ENCODE measurements at places on chromosomes 5 and 9. TPM values are rescaled to one million over a fixed set of nuclear protein-coding genes. Genes with fewer than 3 reads are reported as not detected.

DNA sequence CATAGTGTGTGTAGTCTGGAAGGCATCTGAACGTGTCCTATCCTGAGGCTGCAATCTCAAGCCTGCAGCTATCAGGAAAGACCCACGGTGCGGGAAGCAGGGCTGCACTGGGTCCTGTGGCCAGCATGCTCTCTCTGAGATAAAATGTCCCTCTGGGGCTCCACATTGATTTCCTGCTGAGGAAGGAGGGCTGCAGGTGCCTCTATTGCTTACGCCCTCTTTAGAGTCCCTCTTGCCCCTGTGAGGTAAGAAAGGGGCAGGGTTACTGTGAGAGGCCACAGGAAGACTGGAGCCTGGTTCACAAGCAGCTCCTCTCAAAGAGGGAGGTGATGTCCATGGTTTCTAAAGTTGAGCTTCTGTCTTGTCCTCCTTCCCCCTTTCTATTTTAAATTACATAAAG, 299.9 kb upstream of the RFX3 start:
- no peaks in the 10 kb centered on the region for H3K27me3 ChIP-seq
- peaks cover 15% of the 10 kb centered on the region for H3K4me1 ChIP-seq
- H3K27ac ChIP-seq: no peak overlapping the region
- peak; percentile 22 for DNase-seq
- no peak overlapping the region for H3K4me3 ChIP-seq
- no peaks in the 10 kb centered on the region for H3K36me3 ChIP-seq

- H3K27ac ChIP-seq: no peak overlapping the region
- H3K27me3 ChIP-seq: no peaks in the 10 kb centered on the region
- no peaks in the 10 kb centered on the region for H3K4me1 ChIP-seq
- no peak overlapping the region for H3K4me3 ChIP-seq
- no peak for DNase-seq
- H3K36me3 ChIP-seq: no peaks in the 10 kb centered on the region
Measured at GRCh38 chr9:76561900-76562299, 102.9 kb downstream of the GCNT1 start.

DNA sequence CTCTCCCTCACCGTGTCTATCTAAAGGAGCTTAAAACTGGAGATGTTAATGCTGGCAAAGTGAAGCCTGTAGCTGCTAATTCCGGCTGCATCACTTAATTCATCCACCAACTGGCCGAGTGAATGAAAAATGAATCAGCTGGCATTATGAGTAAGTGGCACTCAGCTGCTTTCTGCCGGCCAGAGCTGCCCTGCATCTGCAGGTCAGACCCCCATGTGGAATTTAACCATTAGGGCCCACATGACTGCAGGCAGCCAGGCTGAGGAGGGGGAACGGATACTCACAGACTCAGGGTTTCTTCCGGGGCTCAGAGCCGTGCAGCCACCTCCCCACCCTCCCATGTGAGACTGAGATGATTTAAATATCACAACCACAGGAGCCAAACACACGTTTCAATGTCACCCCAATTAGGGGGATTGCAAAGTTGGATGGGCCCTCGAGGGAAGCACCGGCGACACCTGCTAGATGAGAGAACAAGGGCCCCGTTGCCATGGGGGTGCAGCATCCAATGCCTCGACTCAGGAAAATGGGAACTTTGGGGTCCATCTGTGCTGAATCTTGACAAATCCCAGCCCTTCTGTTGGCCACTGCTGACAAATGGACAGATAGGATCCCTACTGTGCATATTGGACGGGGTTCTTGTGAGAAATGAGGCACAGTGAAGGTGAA, 115.6 kb upstream of the ALDH1B1 start:
- no peak for DNase-seq
- H3K27me3 ChIP-seq: peaks cover 6% of the 10 kb centered on the region
- H3K4me1 ChIP-seq: no peaks in the 10 kb centered on the region
- H3K36me3 ChIP-seq: no peaks in the 10 kb centered on the region
- H3K27ac ChIP-seq: no peak overlapping the region
- no peak overlapping the region for H3K4me3 ChIP-seq

GRCh38 chr9:82679472-82679871, 383.5 kb downstream of the RASEF start:
- peaks cover under 1% of the 10 kb centered on the region for H3K27me3 ChIP-seq
- no peaks in the 10 kb centered on the region for H3K4me1 ChIP-seq
- no peaks in the 10 kb centered on the region for H3K36me3 ChIP-seq
- no peak overlapping the region for H3K27ac ChIP-seq
- DNase-seq: no peak
- no peak overlapping the region for H3K4me3 ChIP-seq

GRCh38 chr5:151238303-151238741, 14.4 kb upstream of the CCDC69 start:
- peaks cover 2% of the 10 kb centered on the region for H3K4me1 ChIP-seq
- peaks cover 6% of the 10 kb centered on the region for H3K27me3 ChIP-seq
- H3K36me3 ChIP-seq: no peaks in the 10 kb centered on the region
- no peak for DNase-seq

DNA sequence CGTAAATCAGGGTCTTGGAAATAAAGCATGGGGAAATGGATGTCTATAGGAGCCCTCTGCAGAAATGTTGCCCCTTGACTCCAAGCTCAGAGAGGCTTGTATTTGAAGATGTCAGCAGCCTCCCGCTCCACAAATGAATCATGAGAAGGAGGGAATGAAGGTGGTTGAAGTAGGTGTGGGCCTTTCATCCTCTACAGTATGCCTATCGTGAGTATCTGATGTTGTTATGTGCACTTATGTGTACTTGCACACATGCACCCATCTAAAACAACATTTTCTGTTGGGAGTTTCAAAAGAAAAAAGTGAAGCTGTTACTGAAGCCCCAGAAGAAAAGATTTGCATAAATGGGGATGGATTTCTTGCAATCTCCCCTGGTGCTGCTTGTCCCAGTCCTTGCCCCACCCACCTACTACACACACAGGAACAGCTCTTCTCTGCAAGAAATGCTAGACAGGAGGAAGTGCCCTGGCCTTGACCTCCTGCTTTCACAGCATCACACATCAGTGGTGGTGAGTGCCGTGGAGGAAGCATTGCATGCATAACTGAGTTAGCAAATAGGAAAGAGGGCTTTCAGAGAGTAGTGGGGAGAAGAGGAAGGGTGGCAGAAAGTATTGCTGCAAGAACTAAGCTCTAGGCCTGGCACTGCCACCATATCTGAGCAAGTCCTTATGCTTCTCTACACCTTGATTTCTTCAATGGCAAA, 156.1 kb downstream of the SNX18 start:
- peaks cover 10% of the 10 kb centered on the region for H3K4me1 ChIP-seq
- H3K36me3 ChIP-seq: peaks cover 9% of the 10 kb centered on the region
- no peak for DNase-seq

DNA sequence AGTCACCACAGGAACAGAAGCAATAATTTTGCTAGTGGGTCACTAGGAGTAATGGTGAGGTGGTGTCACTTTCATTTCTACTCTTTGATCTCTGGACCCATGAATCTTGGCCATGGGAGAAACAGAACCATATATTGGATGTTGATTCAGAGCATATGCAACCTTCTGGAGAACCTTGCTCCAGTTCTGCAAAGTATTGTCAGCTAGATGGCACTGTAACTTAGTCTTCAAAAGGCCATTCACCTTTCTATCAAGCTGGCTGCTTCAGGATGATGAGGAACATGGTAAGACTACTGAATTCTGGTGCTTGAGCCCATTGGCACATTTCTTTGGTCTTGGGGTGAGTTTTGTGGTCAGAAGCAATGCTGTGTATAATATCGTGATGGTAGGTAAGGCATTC, 129.1 kb upstream of the FBN2 start:
- no peaks in the 10 kb centered on the region for H3K4me1 ChIP-seq
- no peak overlapping the region for H3K4me3 ChIP-seq
- no peaks in the 10 kb centered on the region for H3K36me3 ChIP-seq
- no peak overlapping the region for H3K27ac ChIP-seq
- no peak for DNase-seq

DNA sequence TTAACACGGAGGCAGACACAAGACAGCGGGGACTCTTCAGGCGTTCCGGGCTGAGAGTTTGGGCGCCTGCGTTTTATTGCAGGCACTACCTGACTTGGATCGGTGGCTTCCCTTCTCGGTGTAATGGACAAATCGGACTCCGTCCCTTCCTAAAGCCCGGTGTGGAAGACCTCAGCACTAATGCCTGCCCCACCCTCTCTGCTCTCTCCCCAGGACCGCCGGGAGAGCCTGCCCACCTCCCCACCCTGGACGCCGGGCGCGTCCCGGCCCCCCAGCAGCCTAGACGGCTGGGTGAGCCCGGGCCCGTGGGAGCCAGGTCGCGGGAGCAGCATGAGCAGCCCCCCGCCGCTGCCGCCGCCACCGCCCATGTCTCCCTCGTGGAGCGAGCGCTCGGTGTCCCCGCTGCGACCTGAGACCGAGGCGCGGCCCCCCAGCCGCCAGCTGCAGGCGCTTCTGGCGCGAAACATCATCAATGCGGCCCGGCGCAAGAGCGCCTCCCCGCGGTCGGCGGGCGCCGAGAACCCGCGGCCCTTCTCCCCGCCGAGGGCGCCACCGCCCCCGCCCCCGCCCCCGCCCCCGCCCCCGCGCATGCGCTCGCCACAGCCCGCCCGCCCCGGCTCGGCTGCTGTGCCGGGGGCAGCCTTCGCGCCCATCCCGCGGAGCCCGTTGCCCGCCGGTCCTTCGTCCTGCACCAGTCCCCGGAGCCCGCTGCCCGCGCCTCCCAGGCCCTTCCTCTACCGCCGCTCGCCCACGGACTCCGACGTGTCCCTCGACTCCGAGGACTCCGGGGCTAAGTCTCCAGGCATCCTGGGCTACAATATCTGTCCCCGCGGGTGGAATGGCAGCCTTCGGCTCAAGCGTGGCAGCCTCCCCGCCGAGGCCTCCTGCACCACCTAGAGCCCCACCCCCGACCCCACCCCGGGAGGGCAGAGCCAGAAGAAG, 4.6 kb upstream of the MYOZ3 start:
- peak; percentile 84 for DNase-seq
- H3K27me3 ChIP-seq: peaks cover 17% of the 10 kb centered on the region
- H3K36me3 ChIP-seq: peaks cover 13% of the 10 kb centered on the region
- peaks cover 36% of the 10 kb centered on the region for H3K4me1 ChIP-seq
- H3K27ac ChIP-seq: no peak overlapping the region

ARID3C gene
- total RNA-seq: not detected

TYRP1 gene
- 0.23 TPM for total RNA-seq

GARIN3 gene
- not detected for total RNA-seq

ARAP3 gene
- 239 TPM for total RNA-seq

ZNF454 gene
- 0.15 TPM for total RNA-seq

Data from endothelial cell (in vitro differentiated cells).